ENCODE measurements at places on chromosomes 3 and 15. TPM values are rescaled to one million over a fixed set of nuclear protein-coding genes. Genes with fewer than 3 reads are reported as not detected.

DNA sequence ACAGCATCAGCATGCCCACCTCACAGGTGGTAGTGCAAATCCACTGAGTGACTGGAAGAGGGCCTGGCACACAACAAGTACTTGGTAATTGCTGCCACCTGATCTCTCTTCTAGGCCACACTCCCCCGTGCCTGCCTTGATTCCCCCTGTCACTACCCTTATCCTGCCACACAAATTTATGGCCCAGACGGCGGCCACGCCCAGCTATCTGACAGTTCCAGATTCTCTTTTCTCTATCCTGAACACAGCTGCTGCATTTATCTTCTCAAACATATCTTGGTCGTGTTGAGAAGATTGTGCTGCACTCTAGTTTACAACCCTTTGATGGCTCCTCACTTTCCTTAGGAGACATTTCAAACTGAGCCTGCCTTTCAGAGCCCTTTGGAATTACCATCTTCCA lies 585.2 kb downstream of the NTRK3 start:
- no peak overlapping the region for H3K4me3 ChIP-seq
- DNase-seq: no peak
- H3K27ac ChIP-seq: no peak overlapping the region
- no peaks in the 10 kb centered on the region for H3K27me3 ChIP-seq
- H3K4me1 ChIP-seq: no peaks in the 10 kb centered on the region

GRCh38 chr3:160052385-160053047 lies 63.9 kb downstream of the IL12A start:
- H3K27me3 ChIP-seq: no peaks in the 10 kb centered on the region
- H3K4me3 ChIP-seq: peak overlapping the region; percentile 47
- no peak for DNase-seq
- no peaks in the 10 kb centered on the region for H3K36me3 ChIP-seq
- H3K27ac ChIP-seq: no peak overlapping the region

DNA sequence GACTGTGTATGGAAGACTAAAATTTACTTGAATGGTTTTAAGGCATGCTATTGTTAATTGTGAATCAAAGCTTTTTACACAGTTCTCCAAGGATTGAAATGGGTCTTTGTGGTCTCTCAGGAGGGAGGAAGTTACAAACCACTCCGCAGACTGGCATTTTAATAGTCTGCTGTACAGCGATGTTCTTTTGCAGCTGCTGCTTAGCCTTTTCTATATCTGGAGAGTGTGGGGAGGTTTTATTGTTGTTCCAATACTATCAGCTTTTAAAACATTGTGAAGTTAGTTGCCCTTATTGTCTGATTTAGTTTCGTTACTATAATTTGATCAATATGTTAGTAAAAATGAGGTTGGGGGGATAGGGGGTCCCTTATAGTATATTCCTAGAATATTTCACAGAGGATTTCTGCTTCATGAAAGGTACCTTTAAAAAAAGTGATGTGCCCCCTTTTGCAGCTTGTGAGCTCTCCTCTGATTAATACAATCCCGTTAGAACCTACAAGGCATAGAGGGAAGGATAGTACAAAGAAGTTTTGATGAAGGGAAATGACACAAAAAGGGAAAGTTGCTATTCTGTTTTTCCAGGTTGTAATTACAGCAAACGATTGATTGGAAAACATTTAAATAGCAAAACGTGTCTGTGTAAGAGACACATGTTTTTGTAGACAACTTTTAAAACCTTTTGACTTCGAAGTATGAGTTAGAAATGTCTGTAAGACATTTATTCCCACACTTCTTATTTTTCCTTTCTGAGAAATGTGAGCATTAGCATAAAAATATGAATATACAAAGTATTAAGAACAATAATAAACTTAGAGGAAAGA lies 158.3 kb upstream of the CGNL1 start:
- no peaks in the 10 kb centered on the region for H3K27me3 ChIP-seq
- peaks cover 6% of the 10 kb centered on the region for H3K4me1 ChIP-seq
- DNase-seq: no peak
- H3K36me3 ChIP-seq: no peaks in the 10 kb centered on the region
- H3K27ac ChIP-seq: no peak overlapping the region
- no peak overlapping the region for H3K4me3 ChIP-seq

DNA sequence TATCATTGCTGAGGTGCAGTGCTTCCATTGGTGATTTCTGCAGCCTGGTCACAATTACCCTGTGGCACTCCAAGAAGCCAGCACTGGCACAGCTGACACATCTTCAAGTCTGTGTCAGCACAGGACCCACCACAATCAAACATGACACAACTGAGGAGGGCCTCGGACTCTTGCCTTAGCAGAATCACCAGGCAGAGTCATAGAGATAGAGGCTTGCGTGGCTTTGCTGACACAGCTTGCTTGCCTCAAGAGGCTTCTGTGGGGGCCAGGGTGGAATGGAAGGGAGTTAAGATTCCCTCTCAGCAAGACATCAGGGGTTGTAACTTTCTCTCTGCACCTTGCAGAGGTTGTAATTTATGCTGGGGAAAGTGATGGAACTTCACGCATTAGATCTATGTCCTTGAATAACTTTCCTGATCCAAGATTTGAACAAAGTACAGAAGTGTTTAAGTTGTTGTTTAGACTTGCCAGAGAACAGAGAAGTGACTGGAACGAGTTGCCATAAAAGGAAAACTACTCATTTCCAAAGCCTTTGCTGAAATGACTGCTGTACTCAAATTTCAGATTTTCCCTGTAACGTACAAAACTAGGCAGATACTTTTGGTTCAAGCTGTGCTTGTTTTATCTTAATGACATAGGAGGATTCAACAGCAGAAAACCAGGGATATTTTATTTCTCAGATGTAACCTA lies 170.7 kb downstream of the DIPK2A start:
- H3K27me3 ChIP-seq: no peaks in the 10 kb centered on the region
- H3K36me3 ChIP-seq: no peaks in the 10 kb centered on the region
- no peak overlapping the region for H3K4me3 ChIP-seq

GRCh38 chr3:45103753-45104714 lies 42.1 kb downstream of the CDCP1 start:
- DNase-seq: no peak
- H3K4me3 ChIP-seq: no peak overlapping the region
- H3K27me3 ChIP-seq: no peaks in the 10 kb centered on the region
- no peaks in the 10 kb centered on the region for H3K4me1 ChIP-seq
- no peak overlapping the region for H3K27ac ChIP-seq

GRCh38 chr3:123347691-123348264 lies 101.1 kb downstream of the ADCY5 start:
- DNase-seq: no peak
- H3K4me1 ChIP-seq: no peaks in the 10 kb centered on the region
- H3K36me3 ChIP-seq: no peaks in the 10 kb centered on the region
- H3K27ac ChIP-seq: no peak overlapping the region
- H3K4me3 ChIP-seq: no peak overlapping the region
- H3K27me3 ChIP-seq: no peaks in the 10 kb centered on the region

DNA sequence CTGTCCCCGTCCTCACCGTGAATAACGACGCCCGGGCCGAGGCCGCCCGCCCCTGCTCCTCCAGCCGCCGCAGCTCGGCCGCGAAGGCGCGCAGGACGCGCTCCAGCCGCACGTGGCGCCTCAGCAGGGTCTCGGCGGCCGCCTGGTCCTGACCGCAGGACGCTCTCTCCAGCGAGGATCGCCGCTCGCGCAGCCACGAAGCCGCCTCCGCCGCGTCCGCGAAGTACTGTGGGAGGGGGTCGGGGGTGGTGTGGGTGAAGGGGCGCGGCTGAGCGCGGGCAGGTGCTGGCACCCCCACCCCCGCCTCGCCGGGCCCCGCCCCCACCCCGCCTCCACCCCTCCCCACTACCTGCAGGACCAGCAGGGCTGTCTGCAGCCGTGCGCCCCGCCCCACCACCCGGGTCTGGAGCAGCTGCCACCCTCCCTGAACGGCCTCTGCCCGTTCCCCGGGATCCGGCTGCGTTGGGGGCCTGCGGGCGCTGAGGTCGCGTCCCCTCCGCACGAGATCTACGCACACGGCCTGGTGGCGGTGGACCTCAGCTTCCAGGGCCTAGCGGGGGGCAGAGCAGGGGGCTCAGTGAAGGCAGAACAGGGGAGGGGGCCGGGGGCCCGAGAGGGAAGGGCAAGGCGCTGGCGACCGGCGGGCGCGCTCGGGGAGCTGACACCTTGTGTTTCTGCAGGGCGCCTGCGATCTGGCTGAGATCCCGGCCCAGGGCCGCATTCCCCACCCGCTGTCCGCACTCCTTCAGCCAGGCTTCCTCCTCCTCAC lies 11.7 kb downstream of the SPTBN5 start:
- no peak overlapping the region for H3K27ac ChIP-seq
- peaks cover 7% of the 10 kb centered on the region for H3K4me1 ChIP-seq
- no peak for DNase-seq
- H3K27me3 ChIP-seq: no peaks in the 10 kb centered on the region
- H3K36me3 ChIP-seq: no peaks in the 10 kb centered on the region

Gene GABRR3
- not detected for total RNA-seq

Gene C3orf70
- total RNA-seq: 4.8 TPM
